ENCODE measurements at places on chromosomes 3 and 15. TPM values are rescaled to one million over a fixed set of nuclear protein-coding genes. Genes with fewer than 3 reads are reported as not detected.

Gene RTP1
- not detected for total RNA-seq

Gene STRA6
- not detected for total RNA-seq

Gene GPR15
- not detected for total RNA-seq

Gene ISG20
- total RNA-seq: 8.3 TPM

Gene LRRC15
- not detected for total RNA-seq

Gene TICRR
- 14.9 TPM for total RNA-seq

Data from foreskin keratinocyte (primary cell).